ENCODE measurements at places on chromosomes 6 and 20.

GRCh38 chr20:34709044-34709830, 5.1 kb downstream of the TP53INP2 start:
- no peak for DNase-seq

DNA sequence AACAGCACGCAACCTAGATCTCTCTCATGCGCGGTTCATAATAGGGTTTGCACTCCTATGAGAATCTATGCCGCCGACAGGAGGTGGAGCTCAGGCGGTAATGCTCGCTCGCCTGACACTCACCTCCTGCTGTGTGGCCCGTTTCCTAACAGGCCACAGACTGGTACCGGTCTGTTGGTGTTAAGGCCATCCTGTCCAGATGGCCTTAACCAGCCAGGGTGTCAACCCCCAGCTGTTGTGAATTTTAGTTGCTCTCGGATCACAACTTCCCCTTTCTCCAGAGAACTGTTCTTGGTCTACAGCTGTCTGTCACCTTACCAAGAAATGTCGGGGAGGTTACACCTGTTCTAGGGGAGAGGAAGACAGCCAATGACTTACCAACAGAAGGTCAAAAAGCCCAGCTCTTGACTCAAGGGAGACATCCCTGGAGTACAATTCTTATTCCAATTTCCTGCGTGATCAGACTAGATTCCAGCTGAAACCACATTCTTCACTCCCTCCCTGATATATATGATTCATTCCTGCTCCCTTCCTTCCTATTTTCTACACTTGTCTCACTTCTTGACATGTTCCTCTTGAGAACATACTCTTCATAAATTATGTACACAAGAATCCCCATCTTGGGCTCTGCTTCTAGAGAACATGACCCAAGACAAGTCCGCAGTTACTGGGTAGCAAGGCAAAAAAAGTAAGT, 23.1 kb upstream of the DNAAF9 start:
- no peak for DNase-seq

GRCh38 chr6:155077331-155077730, 82.2 kb downstream of the TIAM2 start:
- no peak for DNase-seq

GRCh38 chr20:51958099-51959065, 156.1 kb upstream of the SALL4 start:
- DNase-seq: no peak

GRCh38 chr20:10659651-10660601, 13.9 kb downstream of the JAG1 start:
- no peak for DNase-seq

- DNase-seq: no peak
These were observed 19.9 kb upstream of the MEP1A start for GRCh38 chr6:46773201-46773855.

- DNase-seq: no peak
These were observed 3.0 kb upstream of the CDH26 start for GRCh38 chr20:59955131-59955796.

Data from vagina (tissue), 2 donors.